A549 treated with Mapracorat at 1 μM for 4 hours (cell line): ENCODE measurements at places on chromosomes 5 and 9. TPM values are rescaled to one million over a fixed set of nuclear protein-coding genes. Genes with fewer than 3 reads are reported as not detected.

The IARS1 gene
- 93.7 to 109 TPM (median 95.5 TPM) in 5 replicates for total RNA-seq

The PCDHGB5 gene
- total RNA-seq: 1.6 to 2.6 TPM (median 2.2 TPM) in 5 replicates

The PCDHB10 gene
- not detected in 5 replicates for total RNA-seq

The HSD17B4 gene
- total RNA-seq: 49.7 to 73.3 TPM (median 58.8 TPM) in 5 replicates

The SLC4A9 gene
- total RNA-seq: 0.05 to 0.08 TPM in 2 of 5 replicates, not detected in the others

The PITX1 gene
- 18.7 to 34.0 TPM (median 30.8 TPM) in 5 replicates for total RNA-seq

The MEIKIN gene
- total RNA-seq: not detected in 5 replicates

The SLC34A3 gene
- total RNA-seq: 0.08 to 0.28 TPM (median 0.09 TPM) in 3 of 5 replicates, not detected in the others

The SLC1A3 gene
- 0.05 to 0.27 TPM in 2 of 5 replicates, not detected in the others for total RNA-seq

The UNC13B gene
- 10.0 to 11.0 TPM (median 10.5 TPM) in 5 replicates for total RNA-seq

The SPINK4 gene
- not detected in 5 replicates for total RNA-seq

The GARNL3 gene
- 1.7 to 3.2 TPM (median 1.8 TPM) in 5 replicates for total RNA-seq

The ESM1 gene
- total RNA-seq: not detected in 5 replicates

The GDF9 gene
- 0.10 to 0.34 TPM (median 0.19 TPM) in 5 replicates for total RNA-seq

The NXNL2 gene
- 0.66 to 1.0 TPM (median 0.87 TPM) in 5 replicates for total RNA-seq

The OTP gene
- 0.05 to 0.13 TPM (median 0.08 TPM) in 5 replicates for total RNA-seq

The GLRA1 gene
- total RNA-seq: not detected in 5 replicates

The GABRB2 gene
- not detected in 5 replicates for total RNA-seq

The ANXA2R gene
- total RNA-seq: 2.5 to 4.2 TPM (median 2.6 TPM) in 5 replicates

The LCN12 gene
- 1.0 to 1.9 TPM (median 1.3 TPM) in 5 replicates for total RNA-seq

The SUB1 gene
- total RNA-seq: 211 to 273 TPM (median 261 TPM) in 5 replicates

The TEX48 gene
- total RNA-seq: not detected in 5 replicates

The OR1N1 gene
- total RNA-seq: not detected in 5 replicates

The CDKN2A gene
- total RNA-seq: not detected in 5 replicates

The PCA3 gene
- total RNA-seq: not detected in 5 replicates

The CA9 gene
- 4.2 to 8.9 TPM (median 6.4 TPM) in 5 replicates for total RNA-seq

The GPR151 gene
- not detected in 5 replicates for total RNA-seq

The AIF1L gene
- total RNA-seq: 1.3 to 1.8 TPM (median 1.7 TPM) in 5 replicates

The RNF180 gene
- 0.12 to 0.36 TPM (median 0.26 TPM) in 5 replicates for total RNA-seq

The TMEM174 gene
- not detected in 5 replicates for total RNA-seq

The LAMC3 gene
- total RNA-seq: 1.5 to 3.1 TPM (median 2.2 TPM) in 5 replicates

The PDE6A gene
- total RNA-seq: 0.20 to 0.43 TPM (median 0.25 TPM) in 5 replicates

The ALDOB gene
- 0.12 TPM in 1 of 5 replicates, not detected in the others for total RNA-seq

The SPATA31E1 gene
- total RNA-seq: not detected in 5 replicates

The FBN2 gene
- 13.0 to 20.4 TPM (median 17.9 TPM) in 5 replicates for total RNA-seq

The SLC25A2 gene
- total RNA-seq: not detected in 5 replicates

The PHF24 gene
- total RNA-seq: 0.07 to 0.42 TPM (median 0.24 TPM) in 5 replicates

The NDUFS6 gene
- 104 to 125 TPM (median 116 TPM) in 5 replicates for total RNA-seq

The RLN2 gene
- total RNA-seq: 0.21 to 0.52 TPM (median 0.28 TPM) in 3 of 5 replicates, not detected in the others
